ENCODE measurements at places on chromosomes 7 and 10.

DNA sequence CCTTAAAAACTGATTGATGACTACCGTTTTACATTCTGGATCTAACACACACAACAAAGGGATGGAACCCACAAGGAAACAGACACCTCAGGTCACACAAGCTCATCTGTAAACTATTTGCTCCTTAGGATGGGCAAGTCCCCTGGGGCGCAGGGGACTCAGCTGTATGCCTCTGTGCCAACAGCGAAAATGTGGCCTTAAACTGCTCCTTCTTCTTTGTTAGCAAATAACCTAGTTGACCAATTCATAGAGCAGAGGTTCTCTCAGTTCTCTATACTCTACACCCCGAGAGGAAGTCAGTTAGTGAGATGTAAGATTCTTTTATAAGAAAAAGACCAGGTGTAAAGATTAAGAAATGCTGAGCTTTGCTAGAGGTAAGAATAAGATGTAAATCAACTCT is 181.9 kb upstream of the PRSS58 start:
- no peak for ATAC-seq

DNA sequence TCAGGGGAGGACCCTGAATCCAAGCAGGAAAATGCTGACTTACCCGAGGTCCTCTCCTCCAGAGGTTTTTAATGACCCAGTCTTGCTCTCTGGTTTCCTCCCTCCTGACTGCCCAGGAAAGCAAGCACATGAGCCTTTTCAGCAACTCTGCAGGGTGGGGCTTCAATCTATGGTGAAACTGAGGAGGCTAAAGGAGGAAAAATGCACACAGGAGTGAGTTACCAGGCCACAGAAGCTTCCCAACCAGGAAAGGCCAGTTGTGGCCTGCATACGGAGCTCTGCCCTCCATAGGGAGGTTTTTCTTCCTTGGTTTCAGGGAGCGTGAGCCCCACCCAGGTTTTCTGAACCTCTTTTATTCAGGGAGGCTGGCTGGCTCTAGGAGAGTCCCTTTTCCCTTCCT is 14.1 kb upstream of the DLG5 start:
- no peak for ATAC-seq

DNA sequence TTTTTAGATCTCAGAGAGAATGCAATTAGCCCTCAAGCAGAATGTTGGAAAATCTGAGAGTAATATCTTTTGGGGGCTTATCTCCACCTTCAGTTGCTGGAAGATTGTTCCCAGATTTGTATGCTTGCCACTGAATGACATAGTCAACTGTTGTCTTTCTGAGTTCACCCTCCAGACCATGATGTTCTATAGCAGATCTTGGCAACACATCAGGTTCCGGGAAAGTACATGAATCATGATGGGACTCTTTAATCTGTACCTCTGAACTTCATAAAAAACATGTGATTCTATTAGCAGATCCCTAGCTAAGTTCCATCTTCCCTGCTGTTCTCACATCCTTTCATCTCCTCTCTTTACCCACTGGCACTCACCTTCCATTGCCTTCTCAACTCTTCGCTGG is 68.9 kb downstream of the PLCE1 start:
- no peak for ATAC-seq

- ATAC-seq = no peak
These were observed 97.6 kb upstream of the ZMIZ1 start for GRCh38 chr10:78971094-78971682.

DNA sequence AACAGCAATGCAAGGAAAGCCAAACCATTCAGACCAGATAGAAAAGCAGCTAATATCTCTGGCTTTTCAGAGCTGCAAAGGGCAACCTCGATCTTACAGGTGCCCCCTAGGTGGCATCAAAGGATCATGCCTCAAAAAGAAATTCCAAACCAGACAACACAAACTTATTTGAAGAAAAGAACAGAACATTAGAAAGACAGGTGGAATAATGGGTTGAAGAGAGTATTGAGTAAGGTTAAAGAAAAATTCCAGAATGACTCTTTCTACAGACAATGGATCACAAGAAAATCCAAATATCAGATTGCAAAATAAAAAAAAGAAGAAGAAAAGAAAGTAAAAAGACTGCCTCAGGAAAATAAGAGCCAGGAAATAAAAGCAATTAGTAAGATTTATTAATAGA is 213.7 kb downstream of the ELMO1 start:
- ATAC-seq = no peak

GRCh38 chr7:87599336-87599735 is 1.3 kb downstream of the ABCB1 start:
- ATAC-seq = no peak

DNA sequence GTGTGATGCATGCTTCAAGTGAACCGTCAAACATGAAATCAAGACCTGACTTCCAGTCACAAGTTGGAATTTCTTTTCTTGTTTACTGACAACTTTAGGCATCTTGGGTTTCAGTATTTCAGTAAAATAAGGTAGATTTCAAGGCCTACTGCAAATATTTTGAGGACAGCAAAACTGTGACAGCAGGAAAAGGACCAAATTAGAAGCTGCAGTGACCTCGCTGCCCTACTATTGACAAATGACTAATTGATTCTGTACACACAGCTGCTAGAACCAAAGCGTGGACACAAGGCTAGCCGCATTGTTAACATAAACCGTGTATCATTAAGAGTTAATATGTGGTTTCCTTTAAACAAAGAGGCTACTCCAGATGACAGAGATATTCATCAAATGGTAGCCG is 105.7 kb upstream of the SEC61G start:
- no peak for ATAC-seq

- ATAC-seq = peak; percentile 88
These were observed 186.2 kb downstream of the REEP3 start for GRCh38 chr10:63707254-63707910.

GRCh38 chr10:95542330-95542729 is 18.8 kb downstream of the SORBS1 start:
- no peak for ATAC-seq

DNA sequence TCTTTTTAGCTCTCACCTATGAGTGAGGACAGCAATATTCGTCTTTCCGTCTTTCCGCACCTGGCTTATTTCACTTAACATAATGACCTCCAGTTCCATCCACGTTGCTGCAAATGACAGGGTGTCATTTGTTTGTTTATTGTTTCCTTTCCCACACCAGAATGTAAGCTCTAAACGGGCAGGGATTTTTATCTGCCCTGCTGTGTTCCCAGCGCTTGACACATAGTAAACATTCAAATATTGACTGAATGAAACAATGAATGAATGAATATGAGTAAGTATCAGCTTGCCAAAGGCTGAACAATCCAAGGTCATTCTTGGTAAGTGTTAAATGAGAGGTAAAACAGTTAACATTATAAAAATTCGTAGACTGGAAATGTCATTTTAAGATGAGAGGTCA is 12.8 kb downstream of the SH3PXD2A start:
- no peak for ATAC-seq

DNA sequence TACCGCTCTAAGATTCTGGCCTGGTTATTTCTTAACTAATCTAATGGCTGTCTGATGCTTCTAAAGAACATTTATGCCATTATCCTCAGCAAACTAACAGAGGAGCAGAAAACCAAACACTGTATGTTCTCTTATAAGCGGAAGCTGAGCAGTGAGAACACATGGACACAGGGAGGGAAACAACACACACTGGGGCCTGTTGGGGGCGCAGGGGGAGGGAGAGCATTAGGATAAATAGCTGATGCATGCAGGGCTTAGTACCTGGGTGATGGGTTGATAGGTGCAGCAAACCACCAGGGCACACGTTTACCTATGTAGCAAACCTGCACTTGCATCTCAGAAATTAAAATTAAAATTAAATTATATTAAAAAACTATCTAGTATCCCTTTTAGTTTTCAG is 853.5 kb downstream of the GATA3 start:
- no peak for ATAC-seq

GRCh38 chr10:127276794-127277462 is 80.5 kb upstream of the INSYN2A start:
- ATAC-seq = no peak

GRCh38 chr7:14430926-14431325 is 441.5 kb upstream of the ETV1 start:
- ATAC-seq = no peak

DNA sequence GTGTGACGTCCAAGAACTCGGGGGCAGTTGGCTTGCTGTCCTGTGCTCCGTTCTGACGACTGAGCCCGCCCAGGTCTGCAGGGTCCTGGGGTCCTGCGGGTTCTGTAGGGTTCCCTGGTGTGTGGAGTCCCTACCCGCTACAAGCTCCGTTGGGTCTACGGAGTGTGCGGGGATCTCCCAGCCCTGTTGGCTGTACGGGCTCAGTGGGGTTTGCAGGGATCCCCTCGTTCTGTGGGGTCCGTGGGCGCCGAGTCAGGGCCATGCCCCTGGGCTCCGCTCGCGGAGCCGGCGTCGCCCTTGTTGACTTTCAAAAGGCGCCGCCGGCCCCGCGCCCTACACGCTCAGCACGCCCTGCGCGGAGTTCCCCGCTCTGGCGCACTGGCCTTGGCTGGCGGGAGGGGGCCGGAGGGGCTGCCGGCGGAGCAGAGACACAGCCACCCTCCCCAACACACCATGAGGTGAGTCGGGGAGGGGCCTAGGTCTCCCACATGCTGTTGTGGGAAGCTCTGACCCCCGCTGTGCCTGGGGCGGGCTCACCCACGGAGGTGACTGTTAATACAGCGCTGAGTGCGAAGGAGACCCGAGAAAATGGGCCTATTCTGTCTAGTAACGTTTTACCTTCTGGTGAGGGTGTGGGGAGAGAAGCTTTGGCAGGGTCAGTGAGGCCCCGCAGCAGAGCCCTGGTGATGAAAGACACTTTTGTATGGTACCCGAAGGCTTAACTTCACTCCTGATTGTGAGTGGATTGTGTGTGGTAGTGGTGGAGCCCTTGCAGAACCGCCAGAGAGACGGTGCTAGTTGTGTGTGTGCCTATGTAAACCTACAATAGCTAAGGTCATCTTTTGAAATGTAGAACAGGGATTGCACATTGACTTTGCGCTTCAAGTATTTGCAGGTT is 8.1 kb downstream of the TASOR2 start:
- peak; percentile 73 for ATAC-seq

GRCh38 chr10:46515793-46516192 is 40.7 kb downstream of the GPRIN2 start:
- ATAC-seq = no peak

DNA sequence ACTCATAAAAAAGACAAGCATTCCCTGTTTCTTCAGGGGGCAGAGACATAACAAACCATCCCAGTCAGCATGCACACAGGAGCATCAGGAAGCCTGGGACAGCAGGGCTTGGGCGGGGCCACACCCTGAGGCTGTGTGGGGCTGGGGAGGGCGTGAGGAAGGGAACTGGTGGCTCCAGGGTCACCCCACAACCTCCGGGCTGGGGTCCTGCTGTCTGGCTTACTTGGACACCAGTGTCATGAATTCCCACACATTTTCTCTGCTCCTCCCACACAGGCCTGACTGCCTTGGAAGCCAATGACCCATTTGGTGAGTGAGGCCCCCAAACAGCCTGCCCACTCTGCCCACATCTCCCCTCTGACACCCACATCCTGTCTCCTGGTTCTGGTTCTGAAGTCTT is 2.8 kb downstream of the FXYD4 start:
- no peak for ATAC-seq

DNA sequence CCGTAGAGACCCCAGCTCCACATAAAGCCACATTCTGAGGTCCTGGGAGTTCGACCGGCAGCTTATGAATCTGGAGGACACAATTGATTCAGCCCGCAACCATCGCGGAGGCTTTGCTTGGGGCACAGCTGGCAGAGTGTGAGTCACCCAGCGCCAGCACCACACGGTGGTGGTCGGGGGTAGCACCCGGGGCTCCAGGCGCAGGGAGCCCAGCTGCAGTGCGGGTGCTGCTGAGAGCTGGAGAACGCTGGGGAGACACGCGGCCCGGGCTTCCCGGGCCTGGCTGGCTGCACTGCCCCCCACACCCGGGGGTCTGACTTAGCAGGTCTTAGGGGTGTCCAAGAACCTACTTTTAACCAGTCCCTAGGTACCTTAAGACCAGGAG is 87.9 kb downstream of the PAXIP1 start:
- ATAC-seq = no peak

DNA sequence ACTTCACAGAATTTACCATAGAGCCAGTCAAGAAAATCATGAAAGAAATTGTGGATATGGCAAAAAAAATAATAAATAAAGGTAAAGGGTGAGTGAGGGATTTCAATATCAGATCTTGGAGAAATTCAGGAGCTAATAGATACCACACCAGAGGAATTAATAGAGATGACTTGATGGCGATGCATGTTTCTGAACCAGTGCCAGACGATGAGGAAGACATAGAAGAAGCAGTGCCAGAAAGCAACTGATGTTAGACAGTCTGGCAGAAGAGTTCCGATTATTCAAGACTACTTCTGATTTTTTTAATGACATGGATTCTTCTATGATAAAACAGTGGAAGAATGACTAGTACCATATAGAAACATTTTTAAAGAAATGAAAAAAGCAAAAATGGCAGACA is 314.7 kb downstream of the BICC1 start:
- no peak for ATAC-seq

- no peak for ATAC-seq
These were observed 534.1 kb downstream of the SDK1 start for GRCh38 chr7:3835109-3835508.

DNA sequence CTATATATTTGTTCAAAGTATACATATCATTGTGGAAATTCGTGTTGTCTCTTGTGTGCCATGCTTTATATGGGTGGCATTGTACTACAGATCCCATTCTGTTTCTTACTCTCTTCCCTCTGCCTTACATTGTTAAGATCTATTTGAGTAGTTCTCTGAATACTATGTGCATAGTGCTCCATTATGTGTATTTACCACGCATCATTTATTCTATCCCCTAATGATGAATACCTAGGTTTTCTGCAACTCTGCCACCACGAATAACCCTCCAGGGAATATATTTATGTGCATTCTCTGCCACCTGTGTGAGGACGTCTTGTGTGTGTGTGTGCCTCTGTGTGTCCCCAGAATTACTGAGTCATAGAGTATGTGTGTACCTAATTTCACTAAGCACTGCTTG is 431.2 kb upstream of the C7orf33 start:
- ATAC-seq = no peak

DNA sequence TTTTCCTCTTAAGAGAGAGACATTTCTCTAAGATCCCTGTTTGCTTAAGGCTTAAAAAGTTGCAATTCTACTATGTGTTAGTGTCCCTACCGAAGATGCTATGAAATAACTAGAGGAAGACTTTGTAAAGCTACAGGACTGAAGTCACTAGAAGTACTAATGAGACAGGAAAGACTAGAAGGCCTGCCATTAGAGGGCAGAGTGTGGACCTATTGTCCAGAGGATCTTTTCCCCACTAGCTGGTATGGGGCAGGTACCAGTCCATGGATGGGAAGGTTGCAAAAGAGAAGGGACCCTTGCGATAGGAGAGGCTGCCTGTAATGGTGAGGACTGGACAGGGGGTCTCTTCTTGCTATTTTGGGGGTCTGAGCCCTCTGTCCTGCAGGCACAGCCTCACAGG is 178.1 kb downstream of the TMEM178B start:
- ATAC-seq = no peak

DNA sequence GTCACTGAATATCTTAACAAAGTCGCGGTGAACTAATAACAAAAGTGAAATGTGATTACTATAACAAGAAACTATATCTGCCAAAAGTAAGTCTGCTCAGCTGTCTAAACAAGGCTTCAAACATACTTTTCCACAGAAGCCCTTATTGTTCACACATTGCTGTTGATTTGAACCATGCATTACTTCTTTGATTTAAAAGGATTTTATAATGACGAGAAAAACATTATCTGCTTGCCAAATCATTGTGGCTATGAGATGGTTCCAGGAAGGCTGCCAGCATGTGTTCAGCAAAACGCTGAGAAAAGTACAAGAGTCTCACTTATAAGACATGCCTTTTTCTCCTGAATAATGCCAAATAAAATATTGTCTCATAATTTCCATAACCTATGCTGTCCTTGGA is 24.4 kb downstream of the RNF133 start:
- no peak for ATAC-seq
